ENCODE measurements at places on chromosomes 5 and 9.
A peak's percentile ranks its signal among the peaks of the same experiment; 100 is the strongest.

DNA sequence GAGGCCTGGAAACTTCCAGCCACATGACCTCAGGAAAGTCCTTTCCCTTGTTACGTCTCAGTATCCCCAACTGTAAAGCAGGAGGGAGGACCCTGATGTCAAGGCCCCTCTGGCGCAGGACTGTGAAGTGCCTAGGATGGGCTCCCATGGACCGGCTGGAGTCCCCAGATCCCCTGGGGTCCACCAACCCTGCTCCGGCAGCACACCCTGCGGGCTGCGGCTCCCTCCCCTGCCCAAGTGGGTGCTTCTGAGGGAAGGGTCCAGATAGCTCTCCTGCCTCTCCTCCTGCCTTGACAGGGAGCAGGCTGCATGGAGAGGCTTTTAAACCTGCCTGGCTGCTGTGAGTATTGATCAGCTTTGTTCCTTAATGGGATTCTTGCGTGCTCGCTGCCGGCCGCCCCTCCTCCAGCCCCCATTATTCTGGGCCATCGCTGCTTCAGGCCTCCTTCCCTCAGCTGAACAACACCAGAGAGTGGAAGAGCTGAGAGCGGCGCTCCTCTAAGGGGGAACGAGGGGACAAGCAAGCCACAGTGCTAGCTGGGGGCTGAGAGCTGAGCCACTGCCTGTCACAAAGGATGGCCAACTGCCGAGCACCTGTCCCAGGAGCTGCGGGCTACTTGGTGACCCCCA lies 25.6 kb upstream of the NTNG2 start:
- no peak for DNase-seq

DNA sequence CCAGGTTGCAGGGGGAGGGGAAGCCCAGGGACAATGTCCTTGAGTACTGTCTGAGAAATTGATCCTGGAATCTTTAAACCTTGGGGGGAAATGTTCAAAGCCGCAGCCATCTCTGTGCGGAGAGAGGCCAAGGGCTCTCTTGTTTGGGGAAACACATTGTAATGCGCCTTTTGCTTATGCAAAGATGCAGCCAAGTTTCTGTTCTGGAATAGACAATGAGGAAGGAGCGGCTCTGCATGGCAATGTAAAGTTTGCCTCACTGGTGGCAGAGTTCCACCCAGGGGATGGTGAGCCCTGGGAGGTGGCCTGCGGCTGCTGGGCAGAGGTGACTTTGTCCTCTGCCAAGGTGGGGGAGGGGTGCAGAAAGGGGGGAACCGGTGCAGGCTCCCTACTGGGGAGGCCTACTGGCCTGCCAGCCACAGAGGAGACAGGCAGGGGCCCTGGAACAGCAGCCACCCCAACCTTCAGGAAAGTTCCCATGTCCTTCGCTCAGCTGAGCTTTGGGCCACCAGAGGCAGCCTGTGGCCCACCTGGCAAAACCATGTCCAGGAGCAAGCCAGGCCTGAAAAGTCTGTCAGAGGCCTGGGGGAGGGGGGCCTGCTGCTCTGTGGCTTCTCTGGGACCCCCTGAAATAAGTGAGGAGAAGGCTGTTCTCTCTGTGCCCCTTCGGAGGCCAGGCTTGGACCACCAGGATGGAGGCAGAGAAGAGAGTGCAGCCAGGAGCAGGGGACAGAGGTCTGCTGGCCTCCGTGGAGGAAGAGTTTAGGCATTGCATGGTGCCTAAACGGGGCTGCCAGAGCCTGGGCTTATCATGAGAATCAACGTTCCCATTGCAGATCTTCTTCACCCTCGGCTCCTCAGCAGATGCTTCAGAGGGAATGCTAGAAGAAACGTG lies 127.8 kb downstream of the ZNF354C start:
- no peak for DNase-seq

DNA sequence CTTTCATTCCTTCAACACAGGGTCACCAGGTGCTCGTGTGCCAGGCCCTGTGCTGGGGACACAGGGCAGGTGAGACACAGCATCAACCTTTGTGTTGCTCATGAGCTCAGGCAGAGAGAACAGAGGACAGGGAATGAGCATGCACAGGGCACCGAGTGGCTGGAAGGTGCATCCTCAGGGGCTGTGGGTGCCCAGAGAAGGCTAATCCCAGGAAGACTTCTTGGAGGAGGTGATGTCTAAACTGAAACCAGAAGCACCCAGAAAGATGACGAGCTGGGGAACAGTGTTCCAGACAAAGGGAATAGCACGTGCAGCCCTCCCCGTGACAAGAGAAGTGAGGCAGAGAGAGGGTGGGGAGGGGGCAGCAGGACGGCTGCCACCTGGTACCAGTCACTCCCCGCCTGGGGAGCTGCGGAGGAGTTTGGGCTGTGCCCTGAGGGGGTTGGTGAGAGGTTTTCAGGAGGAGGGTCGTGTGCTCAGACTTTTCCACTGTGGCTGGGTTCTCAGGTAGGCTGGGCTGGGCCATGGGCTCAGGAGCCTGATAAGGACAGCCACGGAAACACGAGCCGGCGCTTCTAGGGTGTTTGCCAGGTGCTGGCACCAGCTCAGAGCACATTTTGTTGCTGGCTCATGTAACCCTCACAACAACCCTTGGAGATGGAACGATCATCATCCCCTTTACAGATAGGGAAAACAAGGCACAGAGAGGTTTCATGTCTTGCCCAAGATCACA lies 46.0 kb downstream of the HMCN2 start:
- no peak for DNase-seq

DNA sequence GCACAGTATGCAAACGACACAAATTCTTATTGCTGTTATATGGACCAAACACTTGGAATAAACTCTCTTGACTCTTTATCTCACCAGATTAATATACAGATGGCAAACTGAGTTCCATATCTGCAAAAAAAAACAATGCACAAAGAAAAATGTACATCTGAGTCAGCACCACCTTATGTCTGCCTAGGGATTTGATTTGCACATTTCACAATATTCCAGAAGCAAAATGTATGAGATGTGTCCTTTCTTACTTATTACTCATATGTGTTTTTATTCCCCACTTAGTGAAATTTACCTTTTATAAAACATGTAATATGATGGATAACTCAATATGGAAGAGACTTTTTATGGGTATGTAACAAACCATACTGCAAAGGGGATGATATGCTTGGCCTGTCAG lies 236.9 kb downstream of the GLIS3 start:
- no peak for DNase-seq

GRCh38 chr5:1320436-1321344 lies 24.2 kb downstream of the CLPTM1L start:
- no peak for DNase-seq

DNA sequence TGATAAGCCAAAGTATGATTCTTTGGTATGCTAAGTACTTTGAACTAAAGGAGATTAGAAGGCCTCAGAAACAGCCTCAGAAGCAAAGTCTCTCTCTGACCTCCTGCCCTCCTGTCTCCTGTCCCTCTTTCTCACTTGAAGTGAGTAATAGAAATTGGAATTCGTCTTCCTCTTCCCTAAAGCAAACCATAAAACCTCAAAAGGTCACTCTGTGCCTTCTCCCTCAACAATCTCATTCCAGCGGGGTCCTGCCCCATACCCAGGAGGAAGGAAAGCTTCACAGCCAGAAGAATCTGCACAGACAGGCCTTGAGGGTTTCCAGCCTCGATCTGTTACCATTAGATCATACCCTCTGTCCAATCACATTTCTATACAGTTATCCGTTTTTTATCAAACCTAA lies 87.8 kb downstream of the HAPLN1 start:
- DNase-seq: no peak

DNA sequence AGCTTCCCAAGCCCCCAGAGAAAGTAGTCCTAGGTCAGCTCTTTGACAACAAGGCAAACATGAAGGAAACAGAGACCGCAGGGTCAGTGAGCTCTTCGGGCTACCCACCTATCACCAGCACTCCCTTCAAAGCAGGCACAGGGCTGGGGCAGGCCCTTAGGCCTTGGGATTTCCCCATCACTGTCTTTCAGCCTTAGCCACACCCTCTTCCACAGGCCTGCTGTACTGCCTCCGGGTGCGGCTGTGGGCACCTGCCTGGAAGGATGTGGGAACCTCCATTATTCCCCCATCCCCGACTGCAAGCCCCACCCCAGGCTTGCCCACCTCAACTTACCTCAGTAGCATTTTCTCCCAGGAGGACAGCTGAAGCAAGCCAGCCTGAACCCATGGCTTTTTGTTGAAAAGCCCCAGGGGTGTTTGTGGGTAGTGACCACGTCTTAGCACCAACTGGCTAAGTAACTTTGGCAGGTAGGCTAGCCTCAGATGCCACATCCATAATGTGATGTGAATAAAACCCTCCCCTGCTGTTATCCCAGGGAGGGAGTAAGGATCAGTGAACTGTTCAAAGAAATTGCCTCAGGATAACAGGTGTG lies 100.2 kb downstream of the PIK3R1 start:
- DNase-seq: peak; percentile 33

GRCh38 chr5:148972974-148973374 lies 89.9 kb downstream of the SH3TC2 start:
- no peak for DNase-seq

DNA sequence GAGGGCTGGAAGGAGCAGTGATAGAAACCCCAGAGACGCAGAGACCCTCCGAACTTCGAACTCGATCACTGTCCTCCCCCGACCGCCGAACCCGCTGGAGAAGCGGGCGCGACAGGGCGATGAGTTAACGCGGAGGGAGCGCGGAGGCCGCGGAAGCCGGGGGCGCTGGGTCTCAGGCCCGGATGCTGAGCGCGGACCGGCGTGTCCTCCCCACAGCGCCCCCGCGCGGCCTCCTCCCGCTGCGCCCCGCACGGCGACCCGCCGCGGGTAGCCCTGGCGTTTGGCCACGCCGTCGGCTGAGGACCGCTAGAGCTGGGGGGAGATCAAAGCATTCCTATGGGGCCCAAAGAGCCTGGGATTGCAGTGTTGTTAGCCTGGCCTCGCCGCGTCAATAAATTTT lies 7.7 kb upstream of the DMRT2 start:
- DNase-seq: peak; percentile 35

DNA sequence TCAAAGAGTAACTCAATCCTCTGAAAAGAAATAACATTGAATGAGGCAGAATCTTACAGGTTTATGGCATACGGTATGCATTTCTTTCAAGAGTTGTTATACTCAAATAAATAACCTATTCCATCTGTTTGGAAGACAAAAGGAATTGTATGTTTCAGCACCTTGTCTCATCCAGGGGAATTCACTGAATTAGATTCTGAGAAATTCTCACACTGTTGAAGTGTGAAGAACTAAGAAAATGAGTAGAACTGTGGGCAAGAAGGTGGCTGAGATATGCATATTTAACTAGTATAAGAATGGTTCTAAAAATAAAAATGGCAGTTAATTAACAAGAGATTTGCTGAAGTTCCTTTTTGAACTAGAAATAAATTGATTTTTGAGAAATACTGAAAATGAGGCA lies 279.3 kb upstream of the DAP start:
- no peak for DNase-seq

GRCh38 chr5:179731791-179732411 lies 721 bp upstream of the MAML1 start:
- peak; percentile 23 for DNase-seq

DNA sequence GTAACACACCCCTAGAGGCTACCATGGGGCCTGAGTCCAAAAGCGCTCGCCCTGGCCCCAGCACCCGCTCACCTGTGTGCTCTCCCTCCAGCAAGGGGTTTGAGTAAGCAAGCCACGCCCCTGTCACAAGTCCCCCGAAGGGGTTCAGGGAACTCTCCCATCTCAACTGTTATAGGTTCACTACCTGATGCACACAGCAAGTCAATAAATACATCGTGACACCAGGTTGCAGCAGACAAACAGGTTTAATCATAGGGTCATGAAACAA lies 8.4 kb upstream of the CREBRF start:
- DNase-seq: no peak

DNA sequence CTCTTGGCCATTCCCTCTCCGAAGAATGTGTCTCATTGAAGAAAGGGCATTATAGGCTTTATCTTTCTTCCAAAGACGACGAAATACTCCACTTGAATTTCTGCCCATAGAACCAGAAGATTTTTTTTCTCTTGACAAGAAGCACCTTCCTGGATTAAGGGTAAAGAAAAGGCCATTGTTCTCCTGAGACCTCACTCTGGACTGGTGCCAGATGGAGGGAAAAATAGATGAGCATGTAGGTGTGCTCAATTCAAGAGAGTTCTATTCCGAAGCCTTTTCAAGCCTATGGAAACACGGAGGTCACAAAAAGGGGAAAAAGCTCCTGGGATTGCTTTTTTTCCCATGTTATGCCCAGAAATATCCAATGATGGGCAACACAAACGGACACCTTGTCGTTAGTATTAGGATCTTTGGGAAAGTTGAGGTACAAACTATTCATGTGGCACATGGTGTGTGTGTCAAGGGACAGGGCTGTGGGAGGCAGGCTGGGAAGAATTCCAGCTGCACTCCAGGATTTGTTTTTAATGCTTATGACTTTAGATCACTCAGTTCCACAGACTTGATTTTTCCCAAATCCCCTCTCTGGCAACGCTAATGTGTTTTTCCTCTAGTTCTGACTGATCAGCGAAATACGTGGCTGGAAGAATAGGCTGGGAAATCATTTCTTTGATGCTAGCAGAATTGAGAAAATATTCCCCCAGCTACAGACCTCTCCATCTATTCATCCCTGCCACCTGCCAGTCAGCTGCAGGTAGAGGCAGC lies 89.9 kb downstream of the SIL1 start:
- no peak for DNase-seq

GRCh38 chr5:148469501-148469935 lies 85.8 kb downstream of the FBXO38 start:
- DNase-seq: no peak

- DNase-seq: no peak
Measured at GRCh38 chr9:96115836-96116235, 186.1 kb downstream of the HSD17B3 start.

- DNase-seq: no peak
Measured at GRCh38 chr5:50606179-50606578, 60.3 kb upstream of the PARP8 start.

DNA sequence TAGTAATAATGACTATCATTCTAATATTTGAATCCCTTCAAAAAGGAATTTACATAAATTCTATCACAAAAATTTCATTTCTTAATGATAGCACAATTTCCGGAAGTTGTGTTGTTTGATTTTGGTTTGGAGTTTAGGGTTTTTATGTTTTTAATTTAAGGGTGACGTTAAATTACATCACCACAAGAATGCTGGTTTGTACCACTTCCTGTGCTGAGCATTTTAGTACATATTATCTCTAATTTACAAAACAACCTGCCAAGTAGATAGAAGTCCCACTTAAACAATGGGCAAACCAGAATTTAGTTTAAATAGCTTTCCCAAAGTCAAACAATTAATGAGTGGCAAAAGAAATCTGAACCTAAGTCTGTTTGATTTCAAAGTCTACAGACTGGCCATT lies 63.4 kb downstream of the DENND1A start:
- DNase-seq: no peak

DNA sequence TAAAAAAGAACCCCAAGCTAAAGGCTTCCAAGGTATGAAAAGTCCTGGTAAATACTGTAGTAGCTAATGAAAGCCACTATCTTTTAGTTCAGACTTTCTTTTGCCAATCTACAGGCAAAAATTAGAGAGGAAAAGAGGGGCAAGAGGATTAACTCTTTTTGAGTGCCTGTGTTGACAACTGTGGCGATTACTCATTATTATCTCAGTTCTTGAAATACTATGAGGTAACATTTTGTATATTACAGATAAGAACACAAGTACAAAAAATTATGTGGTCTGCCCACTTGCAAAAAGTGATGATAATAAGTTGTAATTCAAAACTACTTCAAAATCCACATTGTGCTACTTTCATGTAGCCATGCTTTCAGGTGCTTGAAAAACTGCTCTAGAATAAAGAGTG lies 144.0 kb downstream of the DTWD2 start:
- DNase-seq: no peak
